Fibroblast of lung (primary cell): ENCODE measurements at places on chromosomes 13 and 19. TPM values are rescaled to one million over a fixed set of nuclear protein-coding genes. Genes with fewer than 3 reads are reported as not detected.

Gene ADAT3
- total RNA-seq, result 1.5 and 1.7 TPM in 2 replicates

- H3K27ac ChIP-seq, result no peak overlapping the region
- no peaks in the 10 kb centered on the region for H3K36me3 ChIP-seq
- H3K27me3 ChIP-seq, result no peaks in the 10 kb centered on the region
- DNase-seq, result no peak
These were observed 79.2 kb downstream of the SIPA1L3 start for GRCh38 chr19:37986048-37986750.

GRCh38 chr13:51271528-51272085 is 49.4 kb downstream of the FAM124A start:
- H3K27ac ChIP-seq, result no peak overlapping the region
- no peak overlapping the region for H3K4me3 ChIP-seq
- DNase-seq, result peak; percentile 24
- peaks cover 4% of the 10 kb centered on the region for H3K4me1 ChIP-seq
- no peaks in the 10 kb centered on the region for H3K36me3 ChIP-seq
- H3K27me3 ChIP-seq, result no peaks in the 10 kb centered on the region

- DNase-seq, result no peak
- H3K4me3 ChIP-seq, result no peak overlapping the region
- H3K36me3 ChIP-seq, result no peaks in the 10 kb centered on the region
- no peaks in the 10 kb centered on the region for H3K27me3 ChIP-seq
These were observed 526.1 kb downstream of the KLF12 start for GRCh38 chr13:73608157-73608516.

DNA sequence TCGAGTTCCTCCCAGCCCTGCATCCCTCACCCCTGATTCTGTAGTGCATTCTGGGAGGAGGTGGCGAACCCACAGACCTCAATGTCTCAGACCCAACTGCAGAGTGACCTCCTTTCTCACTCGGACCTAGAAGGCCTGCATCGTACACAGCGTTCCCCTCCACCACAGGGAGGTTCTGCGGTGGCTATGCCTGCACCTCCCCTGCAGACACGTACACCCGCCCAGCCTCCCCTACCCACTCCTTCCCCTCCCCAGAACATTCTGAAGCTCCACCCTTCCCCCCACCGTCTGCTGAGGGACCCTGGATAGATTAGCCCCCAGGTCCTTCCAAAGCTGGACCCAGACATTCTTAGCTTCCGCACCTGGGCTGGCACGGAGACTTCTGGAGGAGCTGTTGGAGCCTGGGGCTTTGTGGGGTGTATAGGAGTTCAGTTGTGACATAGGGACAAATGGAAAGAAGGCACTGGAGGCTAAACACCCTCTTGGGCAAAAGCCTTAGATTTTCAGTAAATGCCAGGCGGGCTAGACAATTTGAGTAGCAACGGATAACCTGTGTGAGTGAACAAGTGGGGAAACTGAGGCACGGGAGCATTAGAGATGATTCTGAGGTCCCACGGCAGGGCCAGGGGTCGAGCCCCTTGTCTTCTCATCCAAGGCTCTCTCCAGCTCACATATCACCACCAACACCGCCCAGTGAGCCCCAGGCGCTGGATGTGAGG is 420 bp upstream of the FSD1 start:
- H3K27ac ChIP-seq, result no peak overlapping the region
- DNase-seq, result no peak
- no peaks in the 10 kb centered on the region for H3K27me3 ChIP-seq
- H3K36me3 ChIP-seq, result no peaks in the 10 kb centered on the region
- no peak overlapping the region for H3K4me3 ChIP-seq

- peak overlapping the region; percentile 66 for H3K4me3 ChIP-seq
- no peaks in the 10 kb centered on the region for H3K4me1 ChIP-seq
- H3K36me3 ChIP-seq, result no peaks in the 10 kb centered on the region
- peak overlapping the region; percentile 64 for H3K27ac ChIP-seq
These were observed 27.6 kb downstream of the ZNF607 start for GRCh38 chr19:37691881-37692504.

Gene CEACAM16
- under 0.01 TPM in 1 of 2 replicates, not detected in the other for total RNA-seq

Gene PCSK4
- 1.5 and 3.5 TPM in 2 replicates for total RNA-seq

Gene ZNF829
- 2.5 and 2.8 TPM in 2 replicates for total RNA-seq

- H3K27me3 ChIP-seq, result no peaks in the 10 kb centered on the region
- DNase-seq, result peak; percentile 34
- peak overlapping the region; percentile 59 for H3K27ac ChIP-seq
- no peaks in the 10 kb centered on the region for H3K36me3 ChIP-seq
- H3K4me3 ChIP-seq, result no peak overlapping the region
These were observed 7.8 kb upstream of the SLC44A2 start for GRCh38 chr19:10617409-10618121.

DNA sequence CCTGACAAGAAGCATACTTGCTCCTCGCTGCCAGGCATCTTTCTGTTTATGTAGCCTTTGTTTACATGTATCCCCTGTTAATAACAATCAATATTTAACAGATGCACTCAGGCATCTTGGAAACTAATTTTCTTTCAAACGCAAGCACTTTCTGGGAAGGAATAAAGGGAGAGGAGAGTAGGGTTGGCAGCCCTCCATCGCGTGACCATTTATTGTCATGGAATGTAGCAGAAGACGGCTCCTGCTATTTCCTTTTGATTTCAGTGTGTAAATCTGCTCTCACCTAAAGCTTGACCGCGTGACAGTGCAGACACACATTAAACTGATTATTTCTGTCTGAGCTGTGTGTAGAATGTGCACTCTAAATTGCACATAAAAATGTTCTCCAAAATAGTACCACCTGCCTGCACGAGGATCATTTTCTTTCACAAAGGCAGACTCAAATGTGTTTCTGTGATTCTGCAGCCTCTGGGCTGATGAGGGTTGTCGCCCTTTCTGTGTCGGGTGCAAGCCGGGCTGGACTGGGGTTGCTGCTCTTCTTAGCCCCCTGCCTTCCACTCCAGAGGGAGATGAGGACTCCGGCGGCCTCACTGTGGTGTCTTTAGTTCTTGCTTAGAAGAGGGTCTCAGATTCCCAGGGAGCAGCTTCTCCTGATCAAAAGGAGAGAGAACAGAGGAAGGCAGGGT is 223.5 kb upstream of the MAB21L1 start:
- DNase-seq, result peak; percentile 40
- no peaks in the 10 kb centered on the region for H3K36me3 ChIP-seq
- no peaks in the 10 kb centered on the region for H3K27me3 ChIP-seq
- peak overlapping the region; percentile 95 for H3K27ac ChIP-seq

DNA sequence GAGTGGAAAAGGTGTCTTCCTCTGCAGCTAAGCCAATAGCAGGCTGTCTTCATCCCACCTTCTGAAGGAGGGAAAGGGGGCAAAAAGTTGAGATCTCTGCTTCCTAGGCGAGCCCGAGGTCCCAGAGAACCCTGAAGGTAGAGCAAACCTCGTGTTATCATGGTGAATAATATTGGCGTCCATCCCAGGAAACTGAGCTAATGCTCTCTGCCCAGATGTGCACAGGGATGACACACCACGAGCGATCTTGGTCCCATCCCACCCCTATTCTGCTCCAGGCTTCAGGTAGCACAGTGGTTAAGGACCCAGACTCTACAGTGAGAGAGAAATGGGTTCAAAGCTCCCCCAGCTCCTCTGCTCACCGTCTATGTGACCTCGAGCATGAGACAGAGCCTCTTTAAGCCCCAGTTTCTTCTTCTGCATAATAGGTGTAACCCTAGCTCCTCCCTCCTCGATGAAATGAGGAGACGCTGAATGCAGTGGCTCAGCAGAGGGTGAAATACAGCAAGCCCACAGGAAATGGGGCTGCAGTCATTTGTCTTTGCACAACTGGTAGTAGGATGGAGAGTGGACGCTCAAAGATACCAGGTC is 9.9 kb upstream of the CEACAM20 start:
- no peak for DNase-seq
- no peak overlapping the region for H3K4me3 ChIP-seq
- no peak overlapping the region for H3K27ac ChIP-seq
- no peaks in the 10 kb centered on the region for H3K4me1 ChIP-seq

Gene GNA15
- total RNA-seq, result not detected in 2 replicates

Gene HCST
- total RNA-seq, result 1.0 and 2.0 TPM in 2 replicates

- DNase-seq, result peak; percentile 19
- no peaks in the 10 kb centered on the region for H3K36me3 ChIP-seq
- no peak overlapping the region for H3K27ac ChIP-seq
- no peaks in the 10 kb centered on the region for H3K27me3 ChIP-seq
- H3K4me1 ChIP-seq, result no peaks in the 10 kb centered on the region
- H3K4me3 ChIP-seq, result no peak overlapping the region
These were observed 153.9 kb downstream of the TEX29 start for GRCh38 chr13:111474136-111475002.

DNA sequence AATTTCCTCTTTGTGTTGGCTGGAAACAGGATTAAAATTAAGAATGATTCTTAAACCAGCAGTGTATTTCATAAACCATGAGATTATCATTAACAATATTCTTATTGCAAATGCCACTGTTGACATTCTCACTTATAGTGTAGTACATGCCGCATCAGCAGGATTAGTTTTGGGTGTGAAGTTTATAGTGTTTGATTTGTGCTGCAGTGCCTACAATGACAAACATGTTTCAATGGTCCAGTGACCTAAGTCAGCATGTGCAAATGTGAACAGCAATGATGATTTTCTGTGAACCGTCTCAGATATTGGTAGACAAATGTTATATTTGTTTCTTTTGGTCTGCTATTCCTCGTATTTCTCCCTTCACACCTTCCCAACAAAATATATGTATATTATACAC is 49.8 kb upstream of the TDRD3 start:
- H3K36me3 ChIP-seq, result no peaks in the 10 kb centered on the region
- no peaks in the 10 kb centered on the region for H3K27me3 ChIP-seq
- no peak overlapping the region for H3K4me3 ChIP-seq
- DNase-seq, result no peak
- H3K27ac ChIP-seq, result no peak overlapping the region
- H3K4me1 ChIP-seq, result no peaks in the 10 kb centered on the region

GRCh38 chr13:33276570-33276969 is 9.0 kb downstream of the STARD13 start:
- no peak overlapping the region for H3K4me3 ChIP-seq
- H3K27me3 ChIP-seq, result no peaks in the 10 kb centered on the region
- H3K4me1 ChIP-seq, result peaks cover 36% of the 10 kb centered on the region
- peaks cover 2% of the 10 kb centered on the region for H3K36me3 ChIP-seq

Gene LYPD5
- 0.50 and 1.0 TPM in 2 replicates for total RNA-seq

Gene ZNF253
- total RNA-seq, result 3.3 and 5.6 TPM in 2 replicates

GRCh38 chr19:31300422-31300821 is 48.8 kb downstream of the TSHZ3 start:
- DNase-seq, result no peak
- no peak overlapping the region for H3K4me3 ChIP-seq
- H3K27me3 ChIP-seq, result no peaks in the 10 kb centered on the region
- peaks cover 4% of the 10 kb centered on the region for H3K36me3 ChIP-seq

GRCh38 chr13:84096216-84096615 is 213.9 kb upstream of the SLITRK1 start:
- no peaks in the 10 kb centered on the region for H3K27me3 ChIP-seq
- H3K4me1 ChIP-seq, result no peaks in the 10 kb centered on the region
- H3K27ac ChIP-seq, result no peak overlapping the region
- no peaks in the 10 kb centered on the region for H3K36me3 ChIP-seq
- no peak overlapping the region for H3K4me3 ChIP-seq
- peak; percentile 3 for DNase-seq

- no peak for DNase-seq
- no peaks in the 10 kb centered on the region for H3K27me3 ChIP-seq
- no peak overlapping the region for H3K27ac ChIP-seq
- H3K36me3 ChIP-seq, result no peaks in the 10 kb centered on the region
- H3K4me1 ChIP-seq, result no peaks in the 10 kb centered on the region
These were observed 248.3 kb upstream of the SLITRK1 start for GRCh38 chr13:84130495-84131114.

GRCh38 chr13:112144616-112145550 is 77.9 kb downstream of the SOX1 start:
- H3K27ac ChIP-seq, result no peak overlapping the region
- no peaks in the 10 kb centered on the region for H3K36me3 ChIP-seq
- no peak for DNase-seq
- H3K4me3 ChIP-seq, result no peak overlapping the region

Gene GJB2
- total RNA-seq, result under 0.01 TPM in 1 of 2 replicates, not detected in the other

DNA sequence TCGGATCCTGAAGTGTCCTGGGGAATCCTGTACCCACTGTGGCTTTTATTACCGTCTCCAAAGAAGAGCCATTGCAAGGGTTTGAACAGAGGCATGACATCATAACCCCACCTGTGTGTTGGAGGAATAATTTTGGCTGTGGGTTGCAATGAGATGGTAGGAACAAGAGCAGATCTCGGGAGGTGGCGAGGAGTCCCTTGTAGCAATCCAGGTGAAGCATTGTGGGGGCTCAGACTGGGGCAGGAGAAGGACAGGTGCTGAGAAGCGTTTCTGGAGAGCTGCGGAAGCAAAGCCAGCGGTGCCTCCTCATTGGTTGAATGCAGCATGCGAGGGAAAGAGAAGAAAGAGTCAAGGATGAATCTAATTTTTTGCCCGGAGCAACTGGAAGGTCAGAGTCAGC is 382.4 kb downstream of the EFNB2 start:
- peaks cover 4% of the 10 kb centered on the region for H3K4me1 ChIP-seq
- H3K4me3 ChIP-seq, result no peak overlapping the region
- H3K27me3 ChIP-seq, result no peaks in the 10 kb centered on the region
- no peak overlapping the region for H3K27ac ChIP-seq

DNA sequence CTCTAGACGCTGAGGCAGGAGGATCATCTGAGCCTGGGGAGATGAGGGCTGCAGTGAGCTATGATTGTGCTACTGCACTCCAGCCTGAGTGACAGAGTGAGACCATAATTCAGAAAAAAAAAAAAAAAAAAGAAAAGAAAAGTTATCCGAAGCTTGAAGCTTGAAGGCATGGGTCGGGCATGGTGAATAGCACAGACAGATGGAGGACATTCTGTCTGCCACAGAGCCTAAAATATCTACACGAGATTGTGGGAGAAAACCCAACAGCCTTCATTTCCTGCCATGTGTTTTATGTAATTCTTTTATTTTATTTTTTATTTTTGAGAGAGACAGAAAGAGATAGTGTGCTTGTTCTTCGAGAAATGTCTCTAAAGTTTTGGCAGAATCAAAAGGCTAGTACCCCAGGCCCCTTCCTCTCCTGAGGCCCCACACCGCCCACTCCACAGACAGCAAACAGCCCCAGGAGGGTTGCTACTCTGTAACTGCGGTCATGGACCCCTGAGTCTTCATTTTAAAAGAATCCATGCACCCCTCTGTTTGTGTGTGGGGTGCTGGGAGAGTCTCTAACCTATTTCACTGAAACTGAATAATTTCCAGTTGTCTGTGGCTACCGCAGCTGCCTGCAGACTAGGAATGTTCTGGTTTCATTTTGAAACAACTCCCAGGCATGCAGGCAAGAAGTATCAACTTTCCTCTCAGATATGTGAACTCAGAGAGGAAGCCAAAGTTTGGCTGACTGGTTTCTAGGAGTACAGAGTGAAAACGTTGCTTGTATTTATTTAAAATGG is 38.4 kb upstream of the RCBTB2 start:
- peak overlapping the region; percentile 63 for H3K27ac ChIP-seq
- H3K27me3 ChIP-seq, result no peaks in the 10 kb centered on the region
- peak; percentile 79 for DNase-seq

Gene LRP3
- total RNA-seq, result 24.4 and 28.2 TPM in 2 replicates

DNA sequence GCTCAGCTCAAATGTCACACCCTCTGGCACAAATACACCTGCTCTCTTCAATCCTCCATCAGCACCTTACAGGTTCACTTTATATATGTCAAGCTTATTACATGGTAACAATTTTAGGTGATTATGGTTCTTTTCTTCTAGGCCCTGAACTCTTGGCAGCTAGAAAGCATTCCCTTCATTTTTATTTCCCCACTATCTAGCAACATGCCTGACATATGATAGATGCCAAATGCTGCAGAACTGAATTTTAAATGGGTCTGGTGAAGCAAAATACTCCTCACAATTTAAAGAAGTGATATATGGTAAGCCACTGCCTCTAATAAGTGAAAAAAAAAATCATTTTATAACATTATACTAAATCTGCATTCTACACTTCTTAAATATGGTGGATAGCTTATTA is 95.2 kb downstream of the USP12 start:
- peak; percentile 45 for DNase-seq
- H3K36me3 ChIP-seq, result peaks cover 1% of the 10 kb centered on the region
- H3K4me1 ChIP-seq, result no peaks in the 10 kb centered on the region

Gene CCDC70
- not detected in 2 replicates for total RNA-seq
